Nephron progenitor cell (in vitro differentiated cells): ENCODE measurements at places on chromosomes 2 and 18.

GRCh38 chr18:36104749-36105148 is 24.4 kb downstream of the SLC39A6 start:
- DNase-seq, result no peak

GRCh38 chr2:141392517-141393213 is 738.2 kb downstream of the LRP1B start:
- DNase-seq, result no peak

DNA sequence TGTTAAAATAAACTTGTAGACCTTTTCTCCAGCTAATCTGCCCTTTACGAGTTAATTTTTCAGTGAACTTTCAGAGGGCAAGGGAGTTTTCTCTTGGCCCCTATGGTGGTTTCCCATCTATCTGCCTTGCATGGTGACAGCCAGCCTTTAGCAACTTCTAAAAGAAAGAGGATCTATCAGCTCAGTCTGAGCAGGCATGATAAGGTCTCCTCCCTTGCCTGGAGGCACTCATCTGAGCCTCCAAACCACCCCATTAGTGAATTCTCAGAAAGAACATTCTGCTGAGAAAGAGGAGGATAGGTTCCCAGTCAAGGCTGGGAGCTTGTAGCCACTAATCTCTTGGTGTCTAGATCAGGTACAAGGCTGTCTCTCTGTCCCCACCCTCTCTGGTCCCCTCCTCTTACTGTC is 10.7 kb upstream of the GYPC start:
- no peak for DNase-seq

GRCh38 chr2:226158229-226158628 is 641.4 kb downstream of the IRS1 start:
- no peak for DNase-seq

- no peak for DNase-seq
Observed at GRCh38 chr2:208906330-208906729, 499.7 kb downstream of the PTH2R start.

GRCh38 chr18:50622865-50623393 is 63.0 kb downstream of the MAPK4 start:
- DNase-seq, result no peak

GRCh38 chr2:21910832-21911507 is 787.2 kb downstream of the TDRD15 start:
- no peak for DNase-seq
